Esophagus squamous epithelium (tissue), 5 donors: ENCODE measurements at places on chromosomes 7 and 10.

DNA sequence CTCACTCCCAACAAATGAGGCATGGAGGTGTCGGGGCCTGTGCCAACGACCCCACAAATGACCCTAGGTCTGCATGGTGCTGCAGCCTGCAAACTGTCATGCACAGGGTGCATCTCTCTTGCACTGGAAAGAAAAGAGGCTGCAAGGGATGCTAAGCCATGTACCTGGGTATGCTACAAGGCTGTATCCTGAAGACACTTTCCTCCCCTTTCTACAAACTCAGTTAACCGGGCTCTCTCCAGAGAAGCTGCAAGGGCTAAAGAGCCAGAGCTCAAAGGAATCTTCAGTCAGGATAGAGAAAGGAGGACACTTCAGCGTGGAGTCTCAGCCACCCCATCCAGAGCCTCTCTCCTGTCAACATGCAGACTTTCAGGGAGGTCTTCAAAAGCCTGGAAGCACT is 449.0 kb downstream of the GRID1 start:
- DNase-seq, result no peak

GRCh38 chr7:109763611-109764010 is 1193.9 kb downstream of the DNAJB9 start:
- no peak for DNase-seq

- no peak for DNase-seq
These were observed 1.5 kb downstream of the IRF5 start for GRCh38 chr7:128939075-128939860.

GRCh38 chr10:89390476-89391225 is 1.8 kb upstream of the IFIT1 start:
- no peak for DNase-seq

- DNase-seq, result no peak
These were observed 50.9 kb upstream of the PAPSS2 start for GRCh38 chr10:87608756-87609155.

DNA sequence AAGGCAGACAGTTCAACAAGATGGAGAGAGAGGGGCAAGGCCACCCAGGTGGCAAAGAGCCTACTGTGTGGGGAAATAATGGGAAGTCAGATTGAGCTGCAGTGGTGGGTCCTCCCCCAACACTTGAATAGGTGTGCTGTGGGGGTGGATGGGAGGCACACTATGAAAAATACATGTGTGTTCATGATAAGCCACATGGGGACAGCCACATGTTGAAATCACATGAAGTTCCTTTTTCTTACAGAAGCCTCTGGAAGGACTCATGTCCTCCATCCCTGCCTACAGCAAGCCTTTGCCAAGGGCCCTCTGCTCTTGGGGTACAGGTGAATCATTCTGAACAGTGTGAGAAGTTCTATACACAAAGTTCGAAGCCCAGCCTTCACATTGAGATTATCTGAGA is 310.9 kb downstream of the LRMDA start:
- DNase-seq, result no peak
